ENCODE measurements at places on chromosomes 16 and 17. TPM values are rescaled to one million over a fixed set of nuclear protein-coding genes. Genes with fewer than 3 reads are reported as not detected.

- peaks cover 14% of the 10 kb centered on the region for H3K4me1 ChIP-seq
- H3K4me3 ChIP-seq: no peak overlapping the region
- peak overlapping the region; percentile 72 for H3K27ac ChIP-seq
- no peaks in the 10 kb centered on the region for H3K36me3 ChIP-seq
- DNase-seq: no peak
- no peaks in the 10 kb centered on the region for H3K27me3 ChIP-seq
Measured at GRCh38 chr16:69171325-69172084, 15.5 kb upstream of the SNTB2 start.

DNA sequence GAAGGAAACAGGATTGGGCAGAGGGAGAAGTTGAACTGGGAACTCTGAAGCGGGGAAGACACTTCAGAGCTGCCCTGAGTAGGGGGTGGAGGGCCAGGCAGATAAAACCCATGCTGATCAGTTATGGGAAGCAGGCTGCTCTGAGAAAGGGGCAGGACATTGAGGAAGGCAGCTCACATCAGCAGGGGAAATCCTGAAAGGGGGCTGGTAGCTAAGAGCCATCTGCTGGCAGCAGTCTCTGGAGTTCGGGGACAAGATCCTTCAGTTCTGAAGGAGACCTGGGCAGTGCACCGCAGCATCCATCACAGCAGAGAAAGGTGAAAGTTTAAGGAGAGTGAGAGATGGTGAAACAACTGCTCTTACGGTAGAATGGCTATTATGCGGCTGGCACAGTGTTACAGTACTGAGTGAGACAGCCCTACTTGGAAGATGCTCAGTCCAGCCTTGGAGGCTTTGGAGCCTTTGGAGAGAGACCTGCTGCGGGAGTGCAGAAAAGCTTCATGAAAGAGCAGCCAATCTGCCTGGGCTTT lies 5.4 kb upstream of the KIF18B start:
- H3K27me3 ChIP-seq: no peaks in the 10 kb centered on the region
- H3K4me1 ChIP-seq: no peaks in the 10 kb centered on the region
- no peak overlapping the region for H3K4me3 ChIP-seq
- DNase-seq: no peak
- no peak overlapping the region for H3K27ac ChIP-seq

DNA sequence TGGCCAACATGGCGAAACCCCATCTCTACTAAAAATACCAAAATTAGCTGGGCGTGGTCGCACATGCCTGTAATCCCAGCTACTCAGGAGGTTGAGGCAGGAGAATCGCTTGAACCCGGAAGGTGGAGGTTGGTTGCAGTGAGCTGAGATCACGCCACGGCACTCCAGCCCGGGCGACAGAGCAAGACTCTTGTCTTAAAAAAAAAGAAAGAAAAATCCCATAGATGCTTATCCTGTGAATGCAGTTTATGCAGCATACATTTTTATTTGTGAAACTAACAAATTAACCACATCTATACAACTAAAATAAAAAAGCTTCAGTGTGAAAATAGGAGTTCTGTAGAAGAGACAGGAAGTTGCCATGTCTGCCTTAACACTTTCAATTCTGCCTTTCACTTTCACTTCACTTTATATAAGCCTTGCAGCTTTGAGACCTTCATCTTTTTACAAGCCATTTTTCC lies 7.1 kb downstream of the IGSF6 start:
- no peaks in the 10 kb centered on the region for H3K36me3 ChIP-seq
- H3K4me1 ChIP-seq: peaks cover 10% of the 10 kb centered on the region
- H3K4me3 ChIP-seq: peak overlapping the region; percentile 2
- peak overlapping the region; percentile 63 for H3K27ac ChIP-seq

DNA sequence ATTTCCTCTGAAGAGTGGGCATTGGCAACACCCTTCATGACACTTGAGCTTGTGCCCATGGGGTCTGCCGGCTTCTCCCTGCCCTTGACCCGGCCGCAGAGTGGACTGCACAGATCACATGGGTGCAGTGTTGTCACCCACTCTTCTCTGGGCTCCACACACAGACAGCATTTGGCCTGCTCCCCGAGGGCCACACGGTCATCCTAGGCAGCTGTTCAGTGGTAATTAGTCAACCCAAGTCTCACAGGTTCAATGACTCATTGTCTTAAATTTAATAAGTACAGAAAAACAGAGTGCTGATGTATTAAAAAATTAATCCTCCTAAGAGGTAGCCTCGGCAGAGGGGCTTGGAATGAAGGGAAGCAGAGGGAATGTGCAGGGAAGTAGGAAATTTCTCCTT lies 204.8 kb downstream of the MSI2 start:
- peaks cover 4% of the 10 kb centered on the region for H3K4me1 ChIP-seq
- H3K27ac ChIP-seq: no peak overlapping the region
- no peaks in the 10 kb centered on the region for H3K27me3 ChIP-seq
- H3K36me3 ChIP-seq: no peaks in the 10 kb centered on the region
- no peak for DNase-seq

GRCh38 chr17:17681744-17682292 lies 560 bp downstream of the RAI1 start:
- no peaks in the 10 kb centered on the region for H3K36me3 ChIP-seq
- peak; percentile 80 for DNase-seq
- H3K27ac ChIP-seq: peak overlapping the region; percentile 96
- peaks cover 23% of the 10 kb centered on the region for H3K4me1 ChIP-seq
- H3K4me3 ChIP-seq: peak overlapping the region; percentile 68

DNA sequence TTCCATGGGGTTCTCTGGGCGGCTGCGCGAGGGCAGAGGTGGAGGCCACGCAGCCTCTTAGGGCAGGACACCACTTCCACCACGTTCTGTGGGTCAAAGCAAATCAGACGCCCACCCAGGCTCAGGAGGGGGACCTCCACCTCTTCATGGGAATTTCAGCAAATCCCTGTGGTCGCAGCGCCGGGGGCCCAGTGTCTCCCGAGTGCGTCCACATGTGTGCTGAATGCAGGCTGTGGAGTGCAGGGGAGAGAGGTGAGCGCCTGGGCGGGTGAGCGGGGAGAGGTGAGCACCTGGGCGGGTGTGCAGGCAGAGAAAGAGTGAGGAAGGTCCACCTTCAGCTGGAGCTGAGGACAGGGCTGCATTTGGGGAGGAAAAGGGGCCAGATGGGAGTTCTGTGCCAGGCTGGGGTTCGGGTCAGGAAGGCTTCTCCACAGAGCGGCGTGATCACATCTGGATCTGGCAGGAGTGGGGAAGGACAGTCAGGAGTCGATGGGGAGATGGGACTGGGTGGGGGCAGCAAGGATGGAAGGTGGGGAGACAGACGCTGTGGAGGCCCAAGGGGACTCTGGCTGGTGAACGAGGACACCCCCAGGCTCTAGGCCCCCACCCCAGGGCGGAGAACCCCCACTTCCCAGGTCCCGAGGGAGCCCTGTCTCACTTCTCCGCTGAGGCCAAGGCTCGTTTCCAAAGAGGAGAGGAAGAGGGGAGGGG lies 36.8 kb upstream of the CBFA2T3 start:
- no peak for DNase-seq
- H3K36me3 ChIP-seq: no peaks in the 10 kb centered on the region
- no peak overlapping the region for H3K4me3 ChIP-seq
- no peaks in the 10 kb centered on the region for H3K27me3 ChIP-seq
- H3K4me1 ChIP-seq: no peaks in the 10 kb centered on the region
- no peak overlapping the region for H3K27ac ChIP-seq

DNA sequence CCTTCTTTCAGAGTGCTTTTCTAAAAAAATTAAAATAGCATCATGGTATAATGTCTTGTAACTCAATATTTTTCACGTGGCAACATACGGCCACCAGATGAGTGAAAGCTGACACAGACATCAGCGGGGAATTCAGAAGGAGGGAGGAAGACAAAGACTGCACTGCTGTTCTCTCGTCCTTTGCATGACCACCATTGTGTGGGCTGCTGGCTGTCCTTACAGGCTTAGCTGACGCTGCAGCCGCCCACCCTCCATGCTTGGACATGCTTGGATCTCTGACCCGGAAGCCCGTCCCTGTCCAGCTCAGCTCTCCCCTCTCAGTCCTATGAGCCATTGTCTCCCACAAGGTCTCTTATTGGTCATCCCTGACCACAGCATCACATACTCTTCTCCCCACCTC lies 11.4 kb upstream of the MLYCD start:
- no peak overlapping the region for H3K4me3 ChIP-seq
- no peak overlapping the region for H3K27ac ChIP-seq
- no peak for DNase-seq
- peaks cover 1% of the 10 kb centered on the region for H3K4me1 ChIP-seq
- H3K36me3 ChIP-seq: no peaks in the 10 kb centered on the region

DNA sequence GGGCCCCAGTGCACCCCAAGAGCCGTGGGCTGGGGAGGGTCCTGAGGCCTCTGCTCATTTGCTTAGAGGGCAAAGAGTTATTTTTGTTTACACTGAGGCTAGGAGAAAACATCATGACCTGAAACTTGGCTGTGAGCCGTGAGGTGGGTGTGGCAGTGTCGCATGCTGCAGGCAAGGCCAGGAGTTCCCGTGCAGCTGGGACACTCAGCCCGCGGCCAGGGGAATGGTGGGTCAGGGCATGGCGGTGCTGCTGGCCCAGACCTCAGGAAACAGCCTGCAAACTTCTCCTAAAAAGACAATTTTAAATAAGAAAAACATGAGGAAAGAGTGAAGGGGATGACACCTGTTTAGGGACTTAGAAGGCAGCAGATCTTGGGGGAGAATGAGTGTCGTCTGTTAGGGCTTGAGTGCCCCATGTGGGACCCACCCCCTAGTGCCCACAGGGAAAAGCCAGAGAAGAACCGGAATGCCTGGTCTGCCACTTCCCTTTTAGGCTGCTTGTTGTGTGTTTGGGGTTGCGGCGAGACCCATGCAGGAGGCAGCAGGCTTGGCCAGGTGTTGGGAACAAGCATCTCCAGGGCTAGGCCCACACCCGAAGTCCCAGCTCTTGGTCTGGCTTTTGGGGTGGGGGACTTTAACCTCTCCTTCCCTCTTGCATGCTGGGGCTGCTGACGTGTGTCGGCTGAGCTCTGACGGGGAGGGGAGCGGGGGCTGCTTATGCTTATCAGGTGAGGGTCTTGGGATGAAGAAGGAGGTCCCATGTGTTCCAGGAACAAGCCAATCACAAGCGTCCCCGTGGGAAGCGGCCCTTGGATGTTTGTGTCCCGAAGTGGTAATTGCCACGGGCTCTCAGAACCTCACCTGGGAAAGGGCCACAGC lies 80.9 kb upstream of the GNG13 start:
- no peak overlapping the region for H3K27ac ChIP-seq
- no peak for DNase-seq
- no peaks in the 10 kb centered on the region for H3K36me3 ChIP-seq
- no peaks in the 10 kb centered on the region for H3K27me3 ChIP-seq

- no peaks in the 10 kb centered on the region for H3K27me3 ChIP-seq
- no peaks in the 10 kb centered on the region for H3K36me3 ChIP-seq
- no peak for DNase-seq
- no peak overlapping the region for H3K4me3 ChIP-seq
- H3K4me1 ChIP-seq: peaks cover 3% of the 10 kb centered on the region
Measured at GRCh38 chr17:83032781-83033180, 46.6 kb upstream of the METRNL start.

DNA sequence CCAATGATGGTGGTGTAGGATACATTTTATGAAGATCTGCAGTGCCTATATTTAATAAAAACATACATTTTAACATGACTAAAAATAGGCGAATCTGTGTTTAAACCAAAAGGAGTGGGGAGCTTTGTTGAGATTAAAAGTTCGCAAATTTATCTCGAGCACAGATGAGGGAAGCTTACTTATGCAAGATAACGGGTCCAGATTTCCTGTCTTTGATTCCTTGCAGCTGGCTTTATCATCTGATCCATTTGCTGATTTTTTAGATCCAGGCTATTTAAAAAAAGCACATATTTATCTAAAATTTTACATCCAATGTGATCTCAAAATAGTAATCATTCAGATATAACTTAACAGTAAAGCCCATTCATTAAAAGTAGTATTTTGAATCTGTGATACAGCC lies 57.0 kb upstream of the INTS2 start:
- H3K4me3 ChIP-seq: no peak overlapping the region
- no peak overlapping the region for H3K27ac ChIP-seq
- no peaks in the 10 kb centered on the region for H3K27me3 ChIP-seq
- DNase-seq: no peak
- no peaks in the 10 kb centered on the region for H3K36me3 ChIP-seq

DNA sequence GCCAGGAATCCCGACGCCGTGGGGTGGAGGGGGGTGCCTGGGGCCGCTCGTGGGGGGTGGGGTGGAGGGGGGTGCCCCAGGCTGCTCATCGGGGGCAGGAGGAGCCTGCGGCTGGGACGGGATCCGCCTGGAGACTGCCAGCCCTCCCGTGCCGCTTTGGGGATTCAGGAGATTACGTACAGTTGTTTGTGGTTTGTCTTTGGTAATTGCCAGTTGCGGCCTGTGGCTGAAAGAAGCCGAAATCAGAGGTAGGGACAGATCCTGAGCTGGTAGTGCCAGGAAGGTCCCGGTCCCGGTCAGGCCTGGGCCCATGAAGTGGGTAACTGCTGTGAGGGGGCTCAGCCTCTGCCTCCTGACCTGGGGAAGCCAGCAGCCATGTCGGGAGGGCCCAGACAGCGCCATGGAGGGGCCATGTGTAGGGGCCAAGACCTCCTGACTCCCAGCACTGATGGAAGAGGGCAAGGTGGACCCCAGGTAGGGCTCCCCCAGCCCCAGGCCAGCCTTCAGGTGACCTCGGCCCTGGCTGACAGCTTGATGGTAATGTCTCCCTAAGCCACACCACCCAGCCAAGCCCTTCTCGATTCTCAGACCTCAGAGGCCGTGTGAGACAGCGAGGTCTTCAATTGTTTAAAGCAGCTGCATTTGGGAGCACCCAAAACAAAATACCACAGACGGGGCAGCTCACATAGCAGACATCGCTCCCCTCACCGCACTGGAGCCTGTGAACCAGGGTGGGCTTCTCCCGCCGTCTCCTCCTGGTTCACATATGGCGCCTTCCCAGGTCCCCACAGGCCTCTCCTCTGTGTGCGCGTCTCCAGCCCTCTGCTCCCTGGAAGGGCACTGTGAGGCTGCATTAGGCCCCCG lies 34.9 kb upstream of the SSTR5 start:
- no peak overlapping the region for H3K4me3 ChIP-seq
- DNase-seq: no peak
- no peaks in the 10 kb centered on the region for H3K36me3 ChIP-seq

GRCh38 chr17:11363565-11364117 lies 122.6 kb downstream of the SHISA6 start:
- no peak overlapping the region for H3K4me3 ChIP-seq
- H3K27me3 ChIP-seq: no peaks in the 10 kb centered on the region
- DNase-seq: no peak
- H3K36me3 ChIP-seq: no peaks in the 10 kb centered on the region
- H3K4me1 ChIP-seq: no peaks in the 10 kb centered on the region

The KRT20 gene
- total RNA-seq: not detected

The SYNGR3 gene
- 0.50 TPM for total RNA-seq

The SLC22A31 gene
- total RNA-seq: 7.8 TPM

The C17orf58 gene
- total RNA-seq: 5.9 TPM

The MYH2 gene
- not detected for total RNA-seq

The DVL2 gene
- total RNA-seq: 41.5 TPM

Data from ovary (tissue), 10 donors.